ENCODE measurements at places on chromosomes 1 and 21.

- no peak for DNase-seq
Measured at GRCh38 chr1:1567891-1568291, 6.8 kb downstream of the SSU72 start.

GRCh38 chr1:41799723-41800122 lies 119.0 kb downstream of the HIVEP3 start:
- no peak for DNase-seq

DNA sequence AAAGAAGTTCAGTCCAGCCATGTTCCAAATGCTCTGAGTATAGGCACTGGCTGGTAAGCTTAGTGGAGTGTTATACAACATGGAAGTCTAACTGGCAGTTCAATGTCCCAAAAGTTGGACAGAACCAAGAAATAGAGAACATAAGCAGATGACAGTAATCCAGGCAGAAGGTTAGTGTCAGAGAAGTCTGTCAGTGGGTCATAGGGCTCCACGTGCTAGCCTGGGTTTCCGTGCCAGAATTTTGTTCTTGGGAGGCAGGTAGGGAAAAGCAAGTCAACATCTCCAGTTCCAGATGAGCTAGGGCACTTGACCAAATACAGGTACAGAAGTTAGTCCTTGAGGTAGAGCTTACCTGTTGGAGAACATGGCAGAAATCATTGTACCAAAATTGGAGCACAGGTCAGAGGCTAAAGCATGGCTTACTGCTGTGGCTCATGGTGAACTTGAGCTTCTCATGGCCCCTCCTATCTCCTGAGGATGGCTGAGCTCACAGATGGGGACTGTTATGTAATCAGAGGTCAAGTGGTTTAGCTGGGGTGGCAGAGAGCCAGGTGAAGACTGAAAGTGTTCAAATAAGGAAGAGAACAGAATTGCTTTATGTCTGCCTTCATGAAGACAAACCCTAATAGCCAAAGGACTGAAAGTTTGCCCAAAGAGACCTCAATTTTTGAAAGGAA lies 170.8 kb downstream of the NFIA start:
- no peak for DNase-seq

DNA sequence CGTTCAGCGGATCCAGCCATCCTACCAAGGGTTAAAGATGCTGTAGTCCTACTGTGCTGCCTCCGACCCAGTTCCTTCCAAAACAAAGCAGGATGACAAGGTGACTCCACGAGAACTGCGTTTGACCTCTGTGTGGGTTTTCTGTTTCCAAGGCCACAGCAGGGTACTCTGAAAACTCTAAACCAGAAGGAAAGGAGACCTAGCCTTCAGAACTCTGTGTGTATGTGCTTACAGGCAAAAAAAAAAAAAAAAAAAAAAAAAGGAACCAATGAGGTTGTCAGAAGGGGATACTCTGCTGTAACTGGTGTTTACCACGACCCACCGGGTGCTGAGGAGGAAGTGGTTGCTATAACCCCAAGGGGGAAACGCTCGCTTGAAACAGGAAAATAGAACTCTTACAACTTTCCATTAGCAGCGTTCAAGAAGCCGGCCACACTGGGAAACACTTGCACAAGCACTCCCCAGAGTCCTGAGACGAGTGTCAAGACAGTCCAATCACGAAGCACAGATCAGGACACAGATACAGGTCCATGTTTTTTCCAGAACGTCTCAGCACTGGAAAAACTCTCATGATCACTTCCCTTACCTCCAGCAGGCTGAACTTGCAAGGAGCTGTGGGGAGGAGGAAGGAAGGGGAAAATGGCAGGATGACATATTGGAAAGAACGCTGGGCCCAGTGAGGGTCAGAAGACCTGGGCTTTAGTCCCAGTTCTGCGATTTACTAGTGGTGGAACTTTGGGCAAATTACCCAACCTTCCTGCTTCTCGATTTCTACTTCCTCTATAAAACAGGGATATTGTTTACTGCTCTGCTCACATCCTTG lies 64.0 kb downstream of the ITPKB start:
- DNase-seq: no peak

DNA sequence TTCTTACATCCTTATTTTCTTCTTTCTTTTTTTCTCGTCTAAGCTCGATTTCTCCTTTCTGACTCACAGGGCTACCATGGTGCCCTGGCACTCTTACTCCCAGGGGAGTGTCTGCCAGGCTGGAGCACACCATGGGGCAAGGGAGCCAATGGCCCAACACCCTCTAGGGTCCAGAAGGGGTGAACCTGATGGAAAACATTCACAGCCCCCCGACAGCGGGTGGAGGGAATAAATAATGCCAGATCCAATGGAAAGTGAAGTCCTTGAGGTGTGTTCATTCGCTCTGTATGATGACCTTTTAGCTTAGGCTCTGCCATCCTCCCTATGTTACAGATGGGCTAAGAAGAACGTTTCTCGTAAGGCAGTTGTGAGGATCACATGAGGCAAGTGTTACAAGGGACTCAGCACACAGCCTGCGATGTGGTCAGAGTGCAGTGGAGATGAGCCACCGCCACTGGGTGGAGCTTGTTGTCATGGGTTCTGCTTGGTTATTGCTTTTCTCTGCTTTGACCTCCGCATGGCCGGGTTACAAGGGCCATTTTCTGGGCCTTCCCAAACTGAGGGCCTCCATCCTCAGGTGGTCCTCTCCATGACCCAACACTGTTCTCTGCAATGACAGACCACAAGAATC lies 3.5 kb upstream of the FCMR start:
- DNase-seq: no peak

DNA sequence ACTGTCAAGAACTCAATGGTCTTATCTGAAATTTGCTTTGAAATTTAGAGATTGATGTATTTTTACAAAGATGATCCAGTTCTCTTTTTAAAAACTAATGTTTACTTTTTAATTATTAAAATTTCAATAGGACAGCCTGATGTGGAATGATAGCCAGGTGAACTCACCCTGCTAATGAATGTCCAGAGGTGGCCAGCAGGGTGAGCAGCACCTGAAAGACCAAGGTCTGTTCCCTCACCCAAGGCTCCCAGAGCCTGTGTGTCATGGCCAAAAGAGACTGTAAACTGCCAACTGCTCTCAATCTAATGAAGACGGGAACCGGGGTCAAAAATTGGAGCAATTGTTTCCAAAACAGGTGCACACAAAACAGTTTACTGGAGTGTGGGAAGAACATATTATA lies 340.4 kb downstream of the DISC1 start:
- DNase-seq: no peak

DNA sequence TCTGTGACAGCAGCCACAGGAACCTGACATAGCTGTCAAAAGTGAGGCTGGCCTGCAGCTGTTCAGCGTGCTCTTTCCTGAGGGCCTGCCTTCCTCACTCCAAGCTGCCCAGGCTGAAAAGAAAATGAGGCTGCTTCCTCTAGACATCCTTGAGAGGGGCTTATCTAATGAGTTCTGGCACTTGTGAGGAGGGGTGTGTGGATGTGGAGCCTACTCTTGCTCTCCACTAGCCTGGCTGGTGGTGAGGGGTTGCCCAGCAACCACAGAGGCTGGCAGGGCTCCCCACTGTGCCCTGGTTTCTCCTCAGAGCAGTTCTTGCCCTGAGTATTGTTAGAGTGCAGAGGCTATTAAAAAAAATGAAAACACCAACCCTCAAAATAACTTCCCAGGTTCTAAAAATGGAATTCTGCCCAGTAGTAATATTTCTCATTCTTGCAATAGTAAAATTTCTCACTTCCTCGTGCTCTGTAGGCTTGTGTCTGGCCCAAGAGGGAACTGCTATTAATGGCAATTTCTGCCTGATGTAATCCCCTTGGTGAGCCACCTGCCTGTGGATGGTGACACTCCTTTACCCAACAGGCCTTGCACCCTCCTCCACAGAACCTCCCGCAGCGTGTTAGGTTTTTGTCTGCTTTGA lies 52.6 kb upstream of the EPS8L3 start:
- DNase-seq: no peak

- DNase-seq: no peak
Measured at GRCh38 chr1:162113419-162113818, 43.9 kb downstream of the NOS1AP start.

DNA sequence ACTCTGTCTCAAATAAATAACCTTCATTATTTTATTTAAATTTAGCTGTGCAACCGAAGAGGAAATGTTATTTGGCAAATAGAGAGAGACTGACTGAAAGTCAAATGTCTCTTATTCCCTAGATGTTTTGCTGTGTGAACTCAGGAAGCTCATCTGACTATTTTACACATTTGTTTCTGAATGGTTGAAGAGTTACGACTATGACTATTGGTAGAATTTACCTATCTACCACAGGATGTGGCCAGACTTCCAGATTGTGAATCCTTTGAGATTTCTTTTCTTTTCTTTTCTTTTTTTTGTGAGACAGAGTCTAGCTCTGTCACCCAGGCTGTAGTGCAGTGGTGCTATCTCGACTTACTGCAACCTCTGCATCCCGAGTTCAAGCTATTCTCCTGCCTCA lies 5.3 kb upstream of the SDE2 start:
- DNase-seq: no peak

DNA sequence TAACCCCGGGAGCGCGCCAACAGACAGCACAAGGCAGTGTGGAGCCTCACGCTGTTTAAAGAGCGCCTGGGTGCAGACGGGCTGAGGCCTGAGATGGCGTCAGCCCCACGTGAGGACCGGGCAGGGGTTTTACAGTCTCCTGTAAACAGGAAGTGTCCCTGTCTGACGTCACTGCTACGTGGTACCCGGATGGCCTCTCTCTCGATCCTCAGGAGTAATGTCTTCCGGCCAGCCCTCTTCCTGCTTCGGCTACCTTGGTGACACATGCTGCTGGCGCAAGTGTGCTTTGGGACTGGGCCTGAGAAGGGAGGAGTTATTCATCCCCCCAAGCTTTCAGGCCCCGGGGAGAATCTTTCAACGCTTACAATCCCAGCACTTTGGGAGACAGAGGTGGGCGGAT lies 41.2 kb downstream of the CNST start:
- DNase-seq: no peak

DNA sequence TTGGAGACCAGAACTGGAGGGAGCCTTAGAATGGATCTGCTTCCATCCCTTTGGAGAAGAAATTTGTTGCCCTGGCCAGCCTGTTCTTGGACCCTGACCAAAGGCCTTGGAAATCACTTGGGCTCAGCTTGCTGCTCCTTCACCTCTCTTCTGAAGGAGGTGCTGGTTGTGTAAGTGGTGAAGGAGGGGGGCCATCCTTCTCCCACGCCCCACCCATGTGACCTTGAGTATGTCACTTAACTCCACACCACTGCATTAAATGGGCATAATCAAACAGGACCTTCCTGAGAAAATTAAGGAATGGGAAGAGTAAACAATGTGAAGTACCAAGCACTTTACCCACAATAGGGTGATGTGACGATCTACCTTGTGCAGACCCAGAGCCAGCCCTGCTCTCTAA lies 68.3 kb upstream of the GJB5 start:
- DNase-seq: no peak

DNA sequence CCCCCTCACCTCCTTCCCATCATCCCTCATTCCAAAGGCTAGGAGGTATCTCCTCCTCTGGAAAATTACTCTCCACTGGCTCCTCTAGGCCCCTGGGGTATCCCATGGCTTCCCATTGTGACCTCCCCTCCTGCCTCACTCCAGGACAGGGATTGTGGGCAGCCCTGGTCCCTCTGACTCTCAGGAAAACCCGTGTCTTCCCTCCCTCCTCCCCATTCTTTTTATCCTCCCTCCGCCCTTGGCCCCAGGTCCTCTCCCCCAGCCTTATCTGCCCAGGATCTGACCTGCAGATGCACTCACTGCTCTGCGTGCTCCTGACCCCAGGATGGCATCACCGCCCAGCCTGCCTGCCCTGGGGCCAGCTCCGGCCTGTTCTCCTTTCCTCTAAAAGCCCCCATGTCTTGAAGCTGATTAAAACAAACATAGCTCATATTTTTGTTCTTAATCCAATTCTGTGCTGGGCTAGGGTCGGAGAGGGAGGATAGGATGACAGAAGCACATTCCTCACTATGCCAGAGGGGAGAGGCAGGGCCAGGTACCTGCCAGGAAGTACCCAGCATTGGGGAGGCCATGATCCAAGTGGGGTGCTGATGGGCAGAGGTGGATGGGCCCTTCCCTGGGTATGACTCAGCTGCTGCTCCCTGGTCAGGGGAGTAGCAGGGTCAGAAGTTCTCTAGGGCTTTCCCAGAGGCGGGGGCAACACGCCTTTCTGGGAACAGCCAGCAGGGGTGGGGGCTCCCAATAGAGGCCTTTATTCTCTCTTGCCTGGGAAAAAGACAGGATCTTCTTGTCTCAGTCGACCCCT lies 13.8 kb upstream of the UBL4B start:
- no peak for DNase-seq

DNA sequence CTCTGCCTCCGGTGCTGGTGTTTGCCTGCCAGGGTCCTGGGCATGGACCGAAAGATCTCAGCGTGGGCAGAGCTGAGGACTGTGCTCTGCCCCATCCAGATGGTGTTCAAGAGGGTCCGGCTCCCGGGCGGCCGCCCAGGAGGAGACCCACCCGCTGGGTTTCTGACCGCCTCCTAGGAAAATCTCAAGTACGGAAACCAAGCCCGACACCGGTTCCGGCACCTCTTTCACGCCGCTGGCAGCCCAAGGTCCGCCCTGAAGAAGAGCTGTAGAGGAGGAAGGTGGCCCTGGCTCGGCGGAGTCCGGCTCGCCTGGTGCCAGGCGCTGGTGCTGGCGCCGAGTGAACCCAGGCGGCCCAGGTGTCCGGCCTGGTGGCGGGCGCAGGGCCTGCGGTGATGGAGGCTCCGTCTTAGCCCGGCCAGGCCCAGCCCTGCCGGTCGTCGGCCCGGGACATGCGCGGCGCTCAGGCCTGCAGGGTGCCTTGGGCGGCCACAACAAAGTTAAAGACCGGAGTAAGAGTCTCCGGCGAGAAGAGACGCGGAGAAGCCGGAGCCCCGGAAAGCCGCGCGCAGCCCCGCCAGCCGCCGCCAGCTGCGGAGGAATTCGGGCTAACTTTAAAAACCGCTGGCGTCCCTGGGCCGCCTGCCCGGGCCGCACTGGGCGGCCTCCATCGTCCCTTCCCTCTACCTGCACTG lies 1.5 kb downstream of the GRIK3 start:
- no peak for DNase-seq

GRCh38 chr1:65918564-65918963 lies 125.9 kb downstream of the PDE4B start:
- DNase-seq: no peak

- no peak for DNase-seq
Measured at GRCh38 chr1:177794376-177794991, 175.4 kb downstream of the SEC16B start.
